ENCODE measurements at places on chromosomes 12 and 14.

- no peak for DNase-seq
Measured at GRCh38 chr14:104504172-104504735, 75.3 kb upstream of the C14orf180 start.

DNA sequence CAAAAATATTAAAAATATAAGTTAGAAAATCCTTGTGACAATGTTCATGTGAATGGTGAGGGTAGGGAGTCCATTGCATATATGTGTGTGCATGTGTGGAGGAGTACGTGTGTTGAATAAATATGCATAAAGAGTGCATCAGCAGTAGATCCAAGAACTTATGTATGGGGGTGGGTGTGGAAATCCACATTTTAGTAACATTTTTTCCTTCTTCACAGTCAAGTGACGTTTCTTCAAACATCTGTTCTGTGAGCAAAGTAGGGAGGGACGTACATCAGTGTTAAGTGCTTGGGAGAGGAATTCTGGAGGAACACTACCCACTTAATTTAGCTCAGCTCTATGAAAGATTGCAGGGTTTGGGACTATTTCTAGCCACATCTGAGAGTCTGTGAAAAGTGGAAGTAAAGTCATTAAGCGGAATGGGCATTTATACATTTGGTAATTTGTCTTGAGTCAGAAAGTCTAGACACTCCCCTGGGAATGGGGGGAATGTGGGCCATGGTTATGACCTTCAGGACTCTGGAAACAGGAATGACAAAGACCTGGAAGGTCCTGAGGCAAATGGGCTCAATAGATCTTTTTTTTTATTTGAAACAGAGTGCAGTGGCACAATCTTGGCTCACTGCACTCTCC is 156.4 kb upstream of the PLXNC1 start:
- DNase-seq, result no peak

DNA sequence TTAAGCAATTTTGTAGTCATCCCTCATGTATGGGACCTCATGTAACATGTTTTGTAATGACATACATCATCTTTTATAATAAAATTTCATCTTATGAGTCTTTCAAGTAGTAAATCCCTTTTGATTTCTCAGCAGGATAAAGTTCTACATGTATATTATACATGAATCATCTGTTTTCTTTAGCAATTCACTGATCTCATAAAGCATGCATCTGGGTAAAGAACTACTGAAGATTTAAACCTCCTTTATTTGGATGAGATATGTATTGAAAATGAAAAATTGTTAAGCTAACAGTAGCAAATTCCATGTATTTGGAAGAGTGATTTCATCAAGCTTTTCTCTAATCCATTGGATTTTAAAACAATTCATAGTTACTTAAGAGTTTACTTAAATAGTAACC is 126.9 kb downstream of the KITLG start:
- DNase-seq, result peak; percentile 22

DNA sequence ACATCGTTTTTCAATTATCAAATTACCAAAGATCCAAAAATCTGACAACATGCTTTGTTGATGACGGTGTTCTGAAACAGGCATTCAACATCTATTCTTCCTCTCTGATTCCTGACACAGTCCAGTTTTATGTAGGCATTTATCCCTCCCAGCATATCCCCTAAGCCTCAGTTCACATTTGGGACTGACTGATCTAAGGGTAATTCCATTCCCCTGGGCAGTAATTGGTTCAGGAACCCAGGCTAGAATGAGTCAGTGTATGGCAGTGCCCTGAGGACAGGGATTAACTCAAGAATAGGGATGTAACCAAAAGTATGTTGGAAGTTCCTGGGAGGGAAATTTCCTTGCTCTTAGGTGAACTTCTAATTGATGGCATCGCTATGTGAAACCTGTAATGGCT is 10.3 kb upstream of the PCNX1 start:
- no peak for DNase-seq

- DNase-seq, result peak; percentile 16
Measured at GRCh38 chr14:35669782-35670181, 135.8 kb downstream of the INSM2 start.

GRCh38 chr14:70789961-70790360 is 19.4 kb downstream of the MAP3K9 start:
- no peak for DNase-seq

DNA sequence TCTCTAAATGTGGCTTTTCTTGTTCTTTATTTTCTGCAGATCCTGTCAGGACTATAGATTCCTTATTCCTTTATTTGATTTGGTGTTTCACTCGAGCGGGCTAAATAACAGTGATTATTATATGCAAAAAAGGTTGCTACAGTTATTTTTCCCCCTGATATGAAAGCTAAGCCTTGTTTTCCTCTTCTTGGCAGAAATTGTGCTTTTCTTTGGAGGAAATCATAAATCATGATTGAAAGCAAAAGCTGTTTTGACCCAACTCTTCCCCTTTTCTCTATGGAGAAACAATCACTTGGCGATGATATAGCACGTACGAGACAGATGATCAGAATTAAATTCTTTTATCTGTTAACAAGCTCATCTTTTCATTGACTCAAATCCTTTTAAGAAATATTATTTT is 31.4 kb downstream of the PPFIBP1 start:
- no peak for DNase-seq

- DNase-seq, result no peak
Measured at GRCh38 chr12:132739600-132740312, 21.9 kb downstream of the ANKLE2 start.
